T-helper 17 cell (primary cell): ENCODE measurements at places on chromosomes 1 and 21. TPM values are rescaled to one million over a fixed set of nuclear protein-coding genes. Genes with fewer than 3 reads are reported as not detected.

MAP7D1 gene
- total RNA-seq: 173 TPM

CORT gene
- total RNA-seq: 0.52 TPM

OPTC gene
- not detected for total RNA-seq

CD48 gene
- total RNA-seq: 386 TPM

TEX38 gene
- not detected for total RNA-seq

ZNF593OS gene
- total RNA-seq: not detected

DNA sequence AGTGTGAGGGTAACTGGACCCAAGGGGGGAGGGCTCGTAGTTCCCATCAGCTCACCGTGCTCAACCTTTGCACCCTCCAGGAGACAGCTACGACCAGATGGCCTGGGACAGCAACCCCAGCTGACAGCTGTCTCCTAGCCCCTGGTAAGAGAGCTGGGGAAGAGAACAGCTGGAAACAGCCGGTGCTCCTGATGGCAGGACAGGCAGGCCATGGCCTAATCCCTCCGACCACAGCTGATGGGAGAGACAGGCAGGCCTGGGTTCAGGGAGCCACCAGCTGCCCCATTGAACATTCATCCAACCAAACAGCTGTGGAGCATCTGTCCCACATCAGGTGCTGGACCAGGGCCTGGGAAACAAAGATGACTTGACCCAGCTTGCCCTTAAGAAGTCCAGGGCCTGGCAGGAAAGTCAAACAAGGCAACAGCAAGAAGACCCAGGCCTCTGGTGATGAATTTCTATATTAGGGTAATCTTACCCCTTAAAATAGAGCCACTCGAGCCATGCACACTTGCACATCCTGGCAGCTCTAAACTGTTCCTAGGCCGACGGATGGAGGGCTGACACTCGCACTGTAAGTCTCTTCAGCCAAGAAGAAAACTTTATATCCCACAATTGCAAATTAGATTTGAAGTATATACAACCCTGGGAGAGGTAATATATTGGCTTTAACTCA lies 12.2 kb downstream of the OLFML2B start:
- DNase-seq: no peak
- no peak overlapping the region for H3K27ac ChIP-seq
- no peaks in the 10 kb centered on the region for H3K36me3 ChIP-seq
- H3K4me1 ChIP-seq: peaks cover 4% of the 10 kb centered on the region

DNA sequence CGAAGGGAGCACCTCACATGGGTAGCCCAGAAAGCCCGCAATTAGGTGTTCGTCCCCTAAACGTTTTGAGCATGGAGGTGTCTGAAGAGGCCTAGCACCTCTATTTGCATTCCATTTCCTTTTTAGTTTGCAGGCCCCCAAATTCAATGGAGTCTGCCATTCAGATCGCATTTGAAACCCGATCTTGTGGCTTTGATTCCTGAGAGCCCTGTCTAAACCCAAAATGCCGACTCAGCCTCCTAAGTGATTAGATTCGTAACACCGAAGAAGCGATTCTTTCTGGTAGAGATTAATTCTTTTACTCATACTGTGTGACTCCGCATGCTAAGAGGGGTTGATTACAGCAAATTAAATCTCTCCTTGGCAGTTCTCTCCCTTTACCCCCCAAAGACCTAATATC lies 415.2 kb upstream of the KAZN start:
- no peak for DNase-seq
- H3K27me3 ChIP-seq: peaks cover 12% of the 10 kb centered on the region
- no peaks in the 10 kb centered on the region for H3K4me1 ChIP-seq
- peaks cover 3% of the 10 kb centered on the region for H3K36me3 ChIP-seq
- no peak overlapping the region for H3K27ac ChIP-seq
- H3K4me3 ChIP-seq: no peak overlapping the region

DNA sequence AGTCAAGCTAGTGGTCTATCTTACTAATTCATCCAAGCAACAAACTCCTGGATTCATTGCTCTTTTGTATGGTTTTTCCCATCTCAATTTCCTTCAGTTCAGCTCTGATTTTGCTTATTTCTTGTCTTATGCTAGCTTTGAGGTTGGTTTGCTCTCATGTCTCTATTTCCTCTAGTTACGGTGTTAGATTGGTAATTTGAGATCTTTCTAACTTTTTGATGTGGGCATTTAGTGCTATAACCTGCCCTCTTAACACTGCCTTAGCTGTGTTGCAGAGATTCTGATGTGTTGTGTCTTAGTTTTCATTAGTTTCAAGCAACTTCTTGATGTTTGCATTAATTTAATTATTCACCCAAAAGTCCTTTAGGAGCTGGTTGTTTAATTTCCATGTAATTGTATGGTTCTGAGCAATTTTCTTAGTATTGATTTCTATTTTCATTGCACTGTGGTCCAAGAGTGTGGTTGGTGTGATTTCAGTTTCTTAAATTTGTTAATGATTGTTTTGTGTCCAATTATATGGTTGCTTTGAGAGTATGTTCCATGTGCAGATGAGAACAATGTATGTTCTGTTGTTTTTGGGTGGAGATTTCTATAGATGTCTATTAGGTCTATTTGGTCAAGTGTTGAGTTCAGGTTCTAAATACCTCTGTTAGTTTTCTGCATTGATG lies 154.6 kb downstream of the PLPPR5 start:
- H3K4me1 ChIP-seq: peaks cover 15% of the 10 kb centered on the region
- no peak overlapping the region for H3K4me3 ChIP-seq
- DNase-seq: no peak
- no peaks in the 10 kb centered on the region for H3K27me3 ChIP-seq
- H3K27ac ChIP-seq: peak overlapping the region; percentile 0

DNA sequence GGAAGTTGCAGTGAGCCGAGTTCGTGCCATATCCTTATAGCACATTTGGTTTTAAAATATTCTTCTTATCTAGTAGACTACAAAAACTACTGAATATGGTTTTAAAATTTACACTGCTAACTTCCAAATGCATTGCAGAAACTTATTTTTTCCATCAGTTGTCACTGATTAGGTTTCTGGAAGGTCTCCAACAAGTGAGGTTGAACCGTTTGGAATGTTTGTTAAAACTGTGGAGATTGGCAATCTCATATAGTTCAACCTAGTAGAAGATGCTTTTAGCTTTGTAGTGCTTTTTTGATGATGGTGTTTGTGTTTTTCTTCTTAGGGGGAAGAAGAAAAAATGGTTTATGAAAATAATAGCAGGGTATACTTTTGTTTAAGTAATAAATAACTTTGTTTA lies 12.9 kb downstream of the CENPF start:
- H3K36me3 ChIP-seq: peaks cover 2% of the 10 kb centered on the region
- no peak for DNase-seq
- H3K4me1 ChIP-seq: peaks cover 14% of the 10 kb centered on the region
- H3K4me3 ChIP-seq: no peak overlapping the region
- no peak overlapping the region for H3K27ac ChIP-seq
- no peaks in the 10 kb centered on the region for H3K27me3 ChIP-seq

- H3K27ac ChIP-seq: no peak overlapping the region
- no peaks in the 10 kb centered on the region for H3K4me1 ChIP-seq
- H3K36me3 ChIP-seq: no peaks in the 10 kb centered on the region
- H3K27me3 ChIP-seq: peaks cover 26% of the 10 kb centered on the region
These were observed 324.4 kb downstream of the AJAP1 start for GRCh38 chr1:4978660-4979390.

DNA sequence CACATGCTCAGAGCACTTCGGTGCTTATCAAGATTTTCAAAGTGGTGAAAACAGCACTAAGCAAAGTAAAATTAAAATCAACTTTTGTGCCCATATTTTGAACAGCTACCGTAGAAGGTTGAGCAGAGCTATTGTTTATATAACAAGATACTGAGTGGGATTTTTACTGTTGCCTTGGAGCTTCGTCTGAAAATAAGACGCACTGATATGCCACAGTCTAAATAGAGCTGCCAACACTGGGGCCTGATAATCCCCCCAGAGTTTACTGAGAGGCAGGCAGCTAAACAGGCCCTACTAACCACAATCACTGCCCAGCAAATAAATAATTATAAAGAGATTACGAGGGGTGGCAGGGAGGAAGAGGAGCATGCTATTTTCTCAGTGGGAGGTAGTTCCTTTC lies 650 bp upstream of the CCDC190 start:
- H3K4me3 ChIP-seq: no peak overlapping the region
- H3K27ac ChIP-seq: no peak overlapping the region
- H3K27me3 ChIP-seq: peaks cover 22% of the 10 kb centered on the region
- no peak for DNase-seq
- peaks cover 3% of the 10 kb centered on the region for H3K36me3 ChIP-seq
- H3K4me1 ChIP-seq: no peaks in the 10 kb centered on the region

DNA sequence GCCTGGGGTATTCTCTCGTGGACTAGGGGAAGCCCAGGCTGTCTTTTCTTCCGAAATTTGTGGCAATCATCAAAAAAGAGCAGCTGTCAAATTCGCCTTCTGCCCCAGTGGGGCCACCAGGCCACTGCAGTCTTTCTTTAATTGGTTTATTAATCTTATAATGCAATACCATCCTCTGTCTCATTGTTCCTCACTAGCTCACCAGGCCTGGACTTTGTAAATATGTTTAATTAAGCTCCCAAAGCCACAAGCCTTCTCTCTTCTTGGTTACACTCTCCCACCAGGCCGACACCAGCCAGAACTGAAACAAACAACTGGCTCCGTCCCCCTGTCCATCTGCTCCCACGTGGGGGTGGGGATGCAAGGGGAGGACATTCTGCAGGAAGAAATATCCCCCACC lies 22.0 kb upstream of the CAMK1G start:
- peaks cover 5% of the 10 kb centered on the region for H3K4me1 ChIP-seq
- peaks cover 4% of the 10 kb centered on the region for H3K36me3 ChIP-seq
- no peak for DNase-seq
- peak overlapping the region; percentile 66 for H3K27ac ChIP-seq
- peaks cover 58% of the 10 kb centered on the region for H3K27me3 ChIP-seq
- no peak overlapping the region for H3K4me3 ChIP-seq

- DNase-seq: no peak
- H3K36me3 ChIP-seq: no peaks in the 10 kb centered on the region
- peaks cover 6% of the 10 kb centered on the region for H3K4me1 ChIP-seq
- H3K4me3 ChIP-seq: no peak overlapping the region
- H3K27ac ChIP-seq: no peak overlapping the region
These were observed 3.6 kb upstream of the MAP1LC3C start for GRCh38 chr1:242002510-242002909.

DNA sequence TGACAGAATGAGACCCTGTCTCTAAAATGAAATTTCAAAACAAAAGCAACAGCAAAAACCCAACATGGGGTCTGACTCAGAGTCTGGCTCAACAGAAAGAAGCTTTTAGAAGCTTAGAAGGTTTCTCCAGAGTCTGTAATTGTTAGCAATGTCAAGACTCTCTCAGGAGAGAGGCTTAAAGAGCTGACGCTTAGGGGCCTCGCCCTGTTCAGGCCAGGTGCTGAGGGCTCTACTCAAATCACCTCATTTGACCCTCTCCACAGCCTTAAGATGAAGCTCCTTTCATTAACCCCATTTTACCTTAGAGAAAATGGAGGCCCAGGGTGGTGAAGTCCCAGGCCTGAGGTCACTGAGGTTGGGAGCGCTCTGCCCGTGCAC lies 5.3 kb upstream of the KIF17 start:
- H3K4me1 ChIP-seq: peaks cover 8% of the 10 kb centered on the region
- peaks cover 6% of the 10 kb centered on the region for H3K27me3 ChIP-seq
- no peak overlapping the region for H3K4me3 ChIP-seq
- H3K27ac ChIP-seq: no peak overlapping the region
- no peak for DNase-seq

GRCh38 chr1:147840909-147841308 lies 61.7 kb upstream of the GJA8 start:
- no peak overlapping the region for H3K27ac ChIP-seq
- H3K4me3 ChIP-seq: no peak overlapping the region
- no peak for DNase-seq
- H3K36me3 ChIP-seq: peaks cover 3% of the 10 kb centered on the region
- H3K4me1 ChIP-seq: peaks cover 10% of the 10 kb centered on the region

- H3K4me1 ChIP-seq: peaks cover 9% of the 10 kb centered on the region
- no peak overlapping the region for H3K27ac ChIP-seq
- H3K27me3 ChIP-seq: peaks cover 16% of the 10 kb centered on the region
- H3K4me3 ChIP-seq: no peak overlapping the region
These were observed 30.0 kb downstream of the TMCC2 start for GRCh38 chr1:205257735-205258134.
